Urinary bladder (tissue), 4 donors: ENCODE measurements at places on chromosomes 5 and 9. TPM values are rescaled to one million over a fixed set of nuclear protein-coding genes. Genes with fewer than 3 reads are reported as not detected.

Gene ADCY2
- polyA plus RNA-seq, result 6.6 TPM

GRCh38 chr5:69284203-69284602, 48.4 kb downstream of the CCDC125 start:
- no peak for DNase-seq

GRCh38 chr9:109311731-109312130, 9.1 kb downstream of the EPB41L4B start:
- DNase-seq, result no peak

DNA sequence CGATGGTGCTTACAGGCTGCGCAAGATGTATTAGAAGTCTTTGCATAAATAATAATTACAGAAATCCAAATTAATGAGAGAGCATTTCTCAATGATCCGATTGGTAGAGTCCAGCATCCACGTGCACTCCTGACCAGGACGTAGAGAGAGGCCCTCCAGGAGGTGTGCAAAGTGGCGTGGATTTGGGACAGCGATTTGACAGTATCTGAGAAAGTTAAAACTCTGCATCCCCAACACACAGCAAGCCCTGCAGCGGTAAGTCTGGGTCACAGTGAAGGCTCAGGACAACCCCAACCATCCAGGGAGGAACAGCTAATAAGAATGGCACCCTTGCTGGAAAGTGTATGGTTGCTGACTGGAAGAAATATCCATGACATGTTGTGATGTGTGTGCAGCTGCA, 180.2 kb downstream of the AUH start:
- no peak for DNase-seq

Gene INSL6
- not detected for polyA plus RNA-seq

GRCh38 chr5:61322738-61323725, 9.0 kb upstream of the ZSWIM6 start:
- DNase-seq, result no peak
